ENCODE measurements at places on chromosomes 6 and 20.

- no peak for DNase-seq
Measured at GRCh38 chr6:20056350-20056992, 155.8 kb downstream of the MBOAT1 start.

DNA sequence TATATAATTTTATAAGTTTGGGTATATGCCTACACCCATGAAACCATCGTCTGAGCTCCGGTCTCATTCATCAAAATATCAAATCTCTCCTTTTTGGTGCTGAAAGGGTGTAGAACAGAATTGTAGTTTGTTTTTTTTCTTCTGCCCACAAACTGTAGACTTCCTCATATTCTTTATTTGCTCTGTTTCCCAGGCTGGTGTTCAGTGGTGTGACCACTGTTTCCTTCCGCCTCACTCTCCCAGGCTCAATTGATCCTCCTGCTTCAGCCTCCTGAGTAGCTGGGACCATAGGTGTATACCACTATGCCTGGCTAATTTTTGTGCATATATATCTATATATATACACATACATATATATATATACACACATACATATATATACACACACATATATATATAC is 139.6 kb upstream of the HCRTR2 start:
- no peak for DNase-seq

GRCh38 chr6:125058546-125058945 is 95.0 kb upstream of the TPD52L1 start:
- no peak for DNase-seq

DNA sequence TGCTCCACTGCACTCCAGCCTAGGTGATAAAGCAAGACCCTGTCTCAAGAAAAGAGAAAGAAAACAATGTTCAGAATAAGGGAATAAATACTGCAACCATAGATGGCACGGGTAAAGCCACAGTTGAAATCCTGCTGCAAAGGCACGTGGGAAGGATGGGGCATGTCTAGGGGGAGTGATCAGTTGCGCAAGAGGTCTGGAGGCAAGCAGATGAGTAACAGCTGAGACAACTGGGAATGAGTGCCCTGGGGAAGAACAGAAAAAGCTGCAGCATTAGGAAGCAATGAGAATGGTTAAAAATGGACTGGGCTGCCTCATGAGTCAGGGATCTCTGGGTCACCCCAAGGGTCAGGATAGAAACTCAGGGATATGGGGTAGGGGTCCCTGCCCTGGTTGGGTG is 96.3 kb downstream of the GMPR start:
- no peak for DNase-seq

- no peak for DNase-seq
Measured at GRCh38 chr20:17589161-17589834, 19.4 kb downstream of the DSTN start.

DNA sequence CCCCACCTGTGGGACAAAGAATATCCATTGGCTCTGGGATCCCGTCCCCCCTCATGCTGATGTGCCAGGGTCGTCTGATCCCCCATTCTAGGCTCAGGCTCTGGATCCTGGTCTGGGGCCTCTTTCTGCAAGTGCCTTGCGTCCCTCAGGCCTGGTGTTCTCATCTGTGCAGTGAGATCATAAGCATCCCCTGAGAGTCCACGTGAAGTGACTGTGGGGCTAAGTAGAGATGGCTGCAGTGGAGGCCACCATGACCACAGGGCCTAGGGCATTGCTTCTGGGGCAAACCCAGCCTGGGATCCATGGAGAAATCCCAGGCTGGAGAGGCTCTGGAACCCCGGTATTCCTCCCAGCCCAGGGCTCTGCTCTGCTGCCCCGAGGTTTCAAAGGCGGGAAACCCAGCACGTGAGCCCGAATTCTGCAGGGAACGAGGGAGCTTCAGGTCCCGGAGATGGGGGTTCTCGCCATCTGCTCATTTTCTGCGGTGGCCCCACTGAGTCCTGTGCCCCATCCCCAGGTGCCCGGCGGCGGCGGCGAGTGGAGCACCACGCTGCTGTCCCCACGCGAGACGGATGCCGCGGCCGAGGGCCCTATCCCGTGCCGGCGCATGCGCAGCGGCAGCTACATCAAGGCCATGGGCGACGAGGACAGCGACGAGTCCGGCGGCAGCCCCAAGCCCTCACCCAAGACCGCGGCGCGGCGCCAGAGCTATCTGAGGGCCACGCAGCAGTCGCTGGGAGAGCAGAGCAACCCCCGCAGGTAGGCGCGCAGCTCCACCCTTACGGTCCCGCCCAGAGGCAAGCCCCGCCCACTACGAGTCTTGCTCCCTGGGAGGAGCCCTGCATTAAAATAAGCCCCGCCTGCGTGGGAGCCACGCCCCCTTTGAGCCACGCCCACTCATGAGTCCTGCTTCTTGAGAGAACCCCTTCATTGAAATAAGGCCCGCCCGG is 105.5 kb upstream of the MYL9 start:
- DNase-seq: peak; percentile 90

All from suprapubic skin (tissue), 4 donors.